ENCODE measurements at places on chromosomes 11 and 22.

- no peak for DNase-seq
Measured at GRCh38 chr11:9609841-9610240, 36.4 kb downstream of the WEE1 start.

- no peak for DNase-seq
Measured at GRCh38 chr22:32905400-32905799, 103.9 kb downstream of the TIMP3 start.

DNA sequence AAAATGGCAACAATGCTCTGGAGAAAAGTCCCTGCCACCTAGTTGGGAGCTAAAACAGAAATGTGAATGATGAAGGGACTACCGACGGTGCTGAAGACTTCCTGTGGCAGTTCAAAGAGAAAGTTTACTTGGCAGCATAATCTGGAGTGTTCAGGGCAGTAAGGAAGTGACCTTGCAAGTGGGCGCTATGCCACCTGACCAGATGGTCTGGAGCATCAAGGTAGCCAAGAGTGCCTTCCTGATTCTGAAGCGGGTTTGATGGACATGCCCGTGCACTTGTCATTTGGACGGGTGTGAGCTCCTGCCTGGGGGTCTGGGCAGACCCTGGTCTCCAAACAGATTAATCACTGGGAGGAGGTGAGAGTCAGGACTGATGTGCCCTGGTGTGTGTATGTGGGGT is 1.8 kb upstream of the SNX19 start:
- no peak for DNase-seq

- peak; percentile 11 for DNase-seq
Measured at GRCh38 chr22:26972286-26972685, 314.9 kb downstream of the MIAT start.

DNA sequence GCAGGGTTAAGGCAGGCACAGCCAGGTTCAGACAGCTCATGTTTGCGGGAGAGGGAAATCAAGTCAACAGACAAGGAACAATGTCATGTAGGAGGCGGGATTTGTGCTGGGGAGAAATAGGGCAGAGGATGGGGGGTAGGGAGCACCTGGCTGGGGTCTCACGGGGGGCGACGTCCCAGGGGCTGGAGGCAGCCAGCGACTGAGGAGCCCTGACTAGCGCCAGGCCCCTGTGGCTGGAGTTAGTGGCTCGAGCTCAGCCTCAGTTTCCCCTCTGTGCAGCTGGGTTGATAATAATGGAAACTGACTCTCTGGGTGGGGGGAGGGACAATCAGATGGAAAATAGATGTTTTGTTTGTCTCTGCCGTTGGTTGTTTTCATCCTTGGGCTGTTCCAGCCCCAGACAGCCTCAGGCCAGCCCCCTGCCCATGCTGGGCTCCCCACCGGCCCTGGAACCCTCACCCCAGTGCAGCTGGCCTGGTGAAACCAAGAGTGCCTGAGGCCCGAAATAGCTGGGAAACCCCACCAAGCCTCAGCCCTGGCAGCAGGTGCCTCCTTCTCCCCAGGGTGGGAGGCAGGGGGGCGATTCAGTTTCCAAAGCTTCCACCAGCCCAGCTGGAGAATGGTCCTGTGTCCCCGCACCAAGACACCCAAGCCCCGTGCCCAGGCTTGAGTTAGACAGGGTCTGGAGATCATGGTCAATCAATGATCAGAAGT is 44.1 kb downstream of the IGLL5 start:
- no peak for DNase-seq

GRCh38 chr11:69251639-69252489 is 42.1 kb upstream of the MYEOV start:
- no peak for DNase-seq
